Activated naive CD8-positive, alpha-beta T cell treated with anti-CD3 and anti-CD28 coated beads for 36 hours (primary cell): ENCODE measurements at places on chromosomes 13 and 19.

DNA sequence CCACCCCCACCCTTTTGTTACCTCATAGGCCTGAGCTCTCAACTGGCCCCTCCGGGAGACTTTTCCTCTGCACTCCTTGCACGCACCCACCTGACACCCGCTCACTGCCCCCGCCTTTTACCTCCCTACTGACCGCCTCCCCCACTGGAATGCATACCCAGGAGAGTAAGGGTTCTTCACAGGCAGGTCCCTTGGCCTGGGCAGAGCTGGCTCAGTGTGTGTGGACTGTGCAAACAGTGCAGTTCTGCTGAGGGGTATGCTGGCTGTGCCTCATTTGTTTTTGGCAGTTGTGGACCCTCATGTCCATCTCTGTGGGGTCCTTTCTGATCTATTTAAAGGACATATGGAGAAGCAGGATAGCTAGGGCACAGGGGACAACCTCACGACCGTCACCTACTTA, 5.0 kb downstream of the ZSCAN18 start:
- DNase-seq = no peak

GRCh38 chr19:31532034-31532433, 182.8 kb upstream of the TSHZ3 start:
- DNase-seq = no peak

GRCh38 chr19:17351815-17352435, 14.6 kb downstream of the GTPBP3 start:
- no peak for DNase-seq

GRCh38 chr13:99522298-99522697, 21.0 kb downstream of the TM9SF2 start:
- no peak for DNase-seq

GRCh38 chr13:25844559-25845434, 207.0 kb downstream of the SHISA2 start:
- no peak for DNase-seq

GRCh38 chr13:111448504-111448903, 128.1 kb downstream of the TEX29 start:
- no peak for DNase-seq

DNA sequence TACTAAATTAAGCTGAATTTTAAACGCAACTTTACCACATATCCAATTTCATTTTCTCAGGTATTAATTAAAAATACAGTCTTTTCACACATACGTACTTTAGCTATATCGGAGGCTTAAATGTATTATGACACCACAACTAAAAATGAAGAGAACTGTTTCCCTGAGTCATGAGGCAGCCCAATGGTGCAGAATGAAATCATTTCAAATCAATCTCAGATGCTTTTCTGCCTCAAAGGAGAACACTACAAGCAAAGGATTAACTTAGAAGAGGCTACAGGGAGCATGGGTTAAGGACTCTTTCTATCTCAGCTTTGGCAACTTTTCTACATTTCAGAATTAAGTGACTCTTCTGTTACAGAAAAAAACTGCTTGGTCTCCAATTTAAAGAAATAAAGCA, 516.3 kb upstream of the HTR2A start:
- DNase-seq = no peak

- DNase-seq = no peak
Observed at GRCh38 chr13:104281910-104282309, 1215.7 kb upstream of the SLC10A2 start.

DNA sequence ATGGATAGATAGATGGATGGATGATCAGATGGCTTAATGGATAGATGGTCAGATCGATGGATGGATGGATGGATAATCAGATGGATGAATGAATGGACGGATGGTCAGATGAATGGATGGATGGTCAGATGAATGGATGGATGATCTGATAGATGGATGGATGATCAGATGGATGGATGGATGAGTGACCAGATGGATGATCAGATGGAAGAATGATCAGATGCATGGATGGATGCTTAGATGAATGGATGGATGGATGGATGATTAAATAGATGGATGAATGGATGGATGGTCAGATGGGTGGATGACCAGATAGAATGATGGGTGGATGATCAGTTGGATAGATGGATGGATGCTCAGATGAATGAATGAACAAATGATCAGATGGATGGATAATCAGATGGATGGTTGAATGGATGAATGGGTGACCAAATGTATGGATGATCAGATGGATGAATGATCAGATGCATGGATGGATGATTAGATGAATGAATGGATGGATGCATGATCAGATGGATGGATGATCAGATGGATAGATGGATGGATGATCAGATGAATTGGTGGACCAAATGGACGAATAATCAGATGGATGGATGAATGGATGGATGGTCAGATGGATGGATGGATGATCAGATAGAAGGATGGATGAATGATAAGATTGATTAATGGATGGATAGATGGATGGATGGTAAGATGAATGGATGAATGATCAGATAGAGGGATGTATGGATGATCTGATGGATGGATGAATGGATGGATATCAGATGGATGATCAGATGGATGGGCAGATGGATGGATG, 205.1 kb downstream of the TEX29 start:
- DNase-seq = no peak

DNA sequence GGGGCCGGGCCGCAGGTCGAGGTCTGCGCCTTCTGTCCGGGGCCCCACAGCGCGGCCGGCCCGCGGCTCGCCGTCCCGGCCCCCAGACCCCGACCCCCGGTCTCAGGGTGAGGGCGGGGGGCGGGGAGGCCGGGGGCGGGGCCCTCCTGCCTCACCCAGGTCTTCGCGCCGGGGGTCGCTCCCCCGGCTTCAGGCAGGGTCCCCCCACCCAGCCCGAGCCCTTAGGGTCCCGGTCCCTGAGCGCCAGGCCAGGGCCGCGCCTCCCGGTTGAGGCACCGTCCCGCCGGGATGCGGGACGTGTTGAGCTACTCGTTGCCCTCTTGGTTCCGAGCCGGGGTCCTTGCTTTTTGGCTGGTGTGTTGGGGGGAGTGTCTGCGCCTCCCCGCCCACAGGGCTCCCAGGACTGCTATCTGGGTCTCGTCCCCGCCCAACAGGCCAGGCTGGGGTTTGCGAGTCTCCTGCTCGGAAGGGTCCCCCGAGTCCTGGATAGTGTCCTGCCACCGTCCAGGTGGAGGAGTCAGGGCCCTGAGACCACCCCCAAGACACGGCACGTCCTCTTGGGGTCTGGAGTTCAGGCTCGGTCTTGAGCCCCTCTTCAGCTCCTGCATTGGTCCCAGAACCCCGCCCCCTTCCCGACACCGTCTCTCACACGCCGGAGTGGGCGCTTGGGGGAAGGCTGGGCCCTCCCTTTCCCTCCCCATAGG, 452 bp downstream of the PIAS4 start:
- DNase-seq = peak; percentile 49

GRCh38 chr13:42600943-42601342, 27.0 kb downstream of the TNFSF11 start:
- DNase-seq = peak; percentile 4

DNA sequence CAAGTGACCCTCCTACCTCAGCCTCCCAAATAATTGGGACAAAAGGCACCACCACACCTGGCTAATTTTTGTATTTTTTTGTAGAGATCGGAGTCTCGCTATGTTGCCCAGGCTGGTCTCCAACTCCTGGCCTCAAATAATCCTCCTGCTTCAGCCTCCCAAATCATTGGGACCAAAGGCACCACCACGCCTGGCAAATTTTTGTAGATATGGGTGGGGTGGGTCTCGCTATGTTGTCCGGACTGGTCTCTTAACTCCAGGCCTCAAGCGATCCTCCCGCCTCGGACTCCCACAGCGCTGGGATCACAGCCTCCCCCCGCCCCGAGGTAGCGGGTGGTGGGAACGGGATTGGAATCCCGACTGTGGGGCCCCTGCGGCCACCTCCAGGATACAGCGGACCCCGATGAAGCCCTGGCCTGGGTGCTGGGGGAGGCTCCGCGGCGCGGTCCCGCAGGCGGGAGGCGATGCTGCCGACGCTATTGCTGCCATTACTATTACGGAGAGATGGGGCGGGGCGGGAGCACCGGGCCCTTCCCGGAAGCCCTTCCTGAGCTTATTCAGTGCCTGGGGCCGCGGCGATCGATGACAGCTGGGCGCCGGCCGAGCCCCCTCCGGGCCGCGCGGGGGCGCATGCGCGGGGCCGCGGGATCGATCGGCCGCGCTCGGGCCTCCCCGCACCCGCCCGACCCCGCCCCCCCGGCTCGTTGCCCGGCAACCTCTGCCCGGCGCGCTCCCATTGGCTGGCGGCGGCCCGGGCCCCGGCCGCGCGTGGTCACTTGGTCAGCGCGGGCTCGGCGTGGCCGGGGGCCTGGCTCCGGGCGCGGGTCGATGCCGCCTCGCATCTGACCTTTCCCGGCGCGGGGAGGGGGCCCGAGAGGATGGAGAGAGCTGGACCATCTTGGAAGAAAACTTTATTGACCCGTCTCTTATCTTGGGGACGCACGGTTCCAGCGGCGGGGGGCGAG, 27.9 kb upstream of the ONECUT3 start:
- peak; percentile 60 for DNase-seq
